ENCODE measurements at places on chromosomes 4 and X. TPM values are rescaled to one million over a fixed set of nuclear protein-coding genes. Genes with fewer than 3 reads are reported as not detected.

FOXR2 gene
- not detected for total RNA-seq

HTR2C gene
- 2.3 TPM for total RNA-seq

RBM47 gene
- 89.0 TPM for total RNA-seq

LIMCH1 gene
- total RNA-seq = 0.92 TPM

POLR2B gene
- total RNA-seq = 98.1 TPM

Measured in WTC11 (cell line).